ENCODE measurements at places on chromosomes 2 and 18.

GRCh38 chr2:6966446-6966940 lies 49.3 kb downstream of the RNF144A start:
- no peak for DNase-seq

GRCh38 chr18:63151539-63151938 lies 168.0 kb downstream of the BCL2 start:
- DNase-seq: no peak

GRCh38 chr2:136045835-136046570 lies 60.6 kb upstream of the DARS1 start:
- DNase-seq: no peak

- DNase-seq: no peak
Observed at GRCh38 chr18:21131698-21132227, 20.1 kb upstream of the ROCK1 start.

GRCh38 chr2:112121682-112122254 lies 16.4 kb upstream of the FBLN7 start:
- peak; percentile 65 for DNase-seq

DNA sequence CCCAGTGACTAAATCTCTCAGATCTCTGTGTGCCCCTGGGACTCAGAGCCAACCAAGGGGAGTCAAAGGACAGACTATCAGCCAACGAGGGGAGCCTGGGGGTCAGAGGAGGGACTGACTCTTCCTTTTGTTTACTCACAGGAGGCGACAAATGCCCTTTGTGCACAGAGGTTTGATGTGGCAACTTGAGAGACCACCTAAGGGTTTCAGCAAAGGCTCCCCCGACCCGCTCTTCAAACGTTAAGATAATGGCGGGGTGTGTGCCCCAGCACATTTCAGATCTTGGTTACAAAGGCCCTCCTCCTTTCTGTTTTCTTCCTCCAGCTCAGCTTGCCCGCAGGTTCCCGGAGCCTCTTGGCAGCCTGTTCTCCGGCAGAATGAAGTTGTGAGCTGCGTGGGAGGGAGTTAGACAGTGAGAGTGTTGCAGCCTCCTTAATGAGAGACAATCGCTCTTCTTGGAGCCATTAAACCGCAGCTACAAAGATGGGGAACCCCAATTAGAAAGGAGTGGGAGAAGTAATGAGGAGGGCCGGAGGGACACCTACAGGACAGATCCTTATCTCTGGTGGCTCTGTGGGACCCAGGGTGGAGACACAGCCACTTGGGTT lies 76.2 kb downstream of the KIAA2012 start:
- no peak for DNase-seq

- no peak for DNase-seq
Observed at GRCh38 chr2:104880076-104880475, 26.2 kb downstream of the POU3F3 start.

DNA sequence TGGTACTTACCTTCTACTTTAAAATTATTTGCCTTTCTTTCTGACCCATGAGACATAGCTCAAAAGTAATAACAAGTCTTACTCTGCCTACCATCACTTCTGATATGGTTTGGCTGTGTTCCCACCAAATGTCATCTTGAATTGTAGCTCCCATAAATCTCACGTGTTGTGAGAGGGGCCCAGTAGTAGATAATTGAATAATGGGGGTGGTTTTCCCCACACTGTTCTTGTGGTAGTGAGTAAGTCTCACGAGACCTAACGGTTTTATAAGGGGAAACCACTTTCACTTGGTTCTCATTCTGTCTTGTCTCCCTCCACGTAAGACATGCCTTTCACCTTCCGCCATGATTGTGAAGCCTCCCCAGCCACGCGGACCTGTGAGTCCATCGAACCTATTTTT lies 47.5 kb downstream of the GALNT3 start:
- no peak for DNase-seq

DNA sequence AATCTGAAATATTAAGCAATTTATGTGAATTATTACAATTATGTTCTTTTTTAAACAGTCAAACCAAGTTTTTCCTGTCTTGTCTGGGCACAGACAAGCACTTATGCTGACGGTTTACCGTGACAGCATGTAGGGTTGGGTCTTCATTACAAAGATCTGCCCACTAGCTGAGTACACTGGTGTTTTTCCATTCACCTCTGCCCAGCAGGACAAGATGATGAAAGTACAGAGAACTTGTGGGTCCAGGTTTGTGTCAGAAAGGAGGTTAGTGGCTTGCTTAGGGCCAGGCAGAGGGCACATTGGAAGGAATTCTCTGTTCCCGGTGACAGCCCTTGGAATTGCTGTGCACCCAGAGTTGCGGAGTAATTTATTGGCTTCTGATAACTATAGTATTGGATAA lies 14.0 kb downstream of the NABP1 start:
- DNase-seq: no peak

GRCh38 chr2:181178823-181179412 lies 198.5 kb downstream of the UBE2E3 start:
- DNase-seq: peak; percentile 41

GRCh38 chr18:76421685-76422078 lies 73.4 kb downstream of the ZNF516 start:
- no peak for DNase-seq

DNA sequence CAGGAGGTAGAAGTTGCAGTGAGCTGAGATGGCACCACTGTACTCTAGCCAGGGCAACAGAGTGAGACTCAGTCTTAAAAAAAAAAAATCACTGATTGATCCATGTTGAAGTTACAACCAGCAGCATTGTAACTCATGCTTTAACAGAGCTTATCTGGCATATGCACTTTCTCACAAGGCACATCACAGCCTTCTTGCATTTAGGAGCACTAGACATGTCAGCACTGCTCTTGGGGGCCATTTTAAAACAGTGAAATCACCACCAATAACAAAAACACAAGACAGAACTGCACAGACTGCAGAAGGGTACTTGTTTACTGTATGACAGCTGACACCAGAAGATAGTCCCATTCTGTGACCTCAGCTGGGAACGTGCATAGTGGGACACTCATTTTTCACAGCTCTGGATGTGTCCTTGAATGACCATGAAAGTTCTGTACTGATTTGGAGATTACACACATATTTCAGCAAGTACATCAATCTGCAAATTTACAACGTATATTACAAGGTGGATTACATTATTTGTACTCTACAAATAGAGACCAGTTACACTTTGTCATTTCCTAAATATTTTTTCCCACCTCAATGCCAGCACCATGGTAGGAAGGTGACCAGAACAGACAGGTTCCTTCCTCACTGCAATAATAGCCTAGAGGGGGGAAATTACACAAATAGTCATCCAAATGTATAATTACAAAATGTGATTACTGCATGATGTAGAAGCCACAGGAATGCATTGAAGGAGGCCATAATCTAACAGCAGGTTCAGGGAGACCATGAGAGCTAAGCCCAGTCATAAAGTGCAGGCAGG lies 35.1 kb downstream of the CCBE1 start:
- no peak for DNase-seq

- DNase-seq: no peak
Observed at GRCh38 chr2:203751685-203752271, 45.3 kb downstream of the CD28 start.

GRCh38 chr2:128597121-128597762 lies 278.6 kb upstream of the HS6ST1 start:
- no peak for DNase-seq

Measured in stimulated activated CD4-positive, alpha-beta T cell treated with anti-CD3 and anti-CD28 coated beads, Interleukin-4, amount 100 ng/mL, for 24 hours (primary cell).